Jurkat, Clone E6-1 (cell line): ENCODE measurements at places on chromosomes 6 and 20.
A peak's percentile ranks its signal among the peaks of the same experiment; 100 is the strongest.

GRCh38 chr20:40390654-40391053 lies 298.4 kb downstream of the MAFB start:
- DNase-seq = no peak

DNA sequence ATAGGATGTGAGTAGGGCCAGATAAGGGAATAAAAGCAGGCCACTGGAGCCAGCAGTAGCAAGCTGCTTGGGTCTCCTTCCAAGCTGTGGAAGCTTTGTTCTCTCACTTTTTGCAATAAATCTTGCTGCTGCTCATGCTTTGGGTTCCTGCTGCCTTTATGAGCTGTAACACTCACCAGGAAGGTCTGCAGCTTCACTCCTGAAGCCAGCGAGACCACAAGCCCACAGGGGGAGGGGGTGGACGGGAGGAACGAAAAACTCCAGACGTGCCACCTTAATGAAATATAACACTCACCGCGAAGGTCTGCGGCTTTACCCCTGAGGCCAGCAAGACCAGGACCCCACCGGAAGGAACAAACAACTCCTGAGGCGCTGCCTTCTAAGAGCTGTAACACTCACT lies 1324.4 kb upstream of the EYS start:
- DNase-seq = no peak

GRCh38 chr6:151948002-151948743 lies 140.7 kb downstream of the ESR1 start:
- no peak for DNase-seq

DNA sequence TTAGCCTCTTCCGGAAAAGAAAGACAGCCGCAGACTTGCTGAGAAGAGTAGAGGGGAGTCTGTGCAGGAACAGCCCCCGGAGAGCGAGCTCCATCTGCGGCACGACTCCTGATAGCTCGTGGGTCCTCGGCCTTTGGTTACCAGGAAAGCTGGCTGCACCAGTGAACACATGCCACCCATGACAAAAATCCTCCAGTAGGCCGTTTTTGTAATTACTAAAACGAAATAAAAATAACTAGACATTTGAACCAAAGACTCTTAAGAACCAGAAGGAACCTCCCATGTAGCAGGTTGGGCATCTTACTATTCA lies 42.2 kb downstream of the RAMACL start:
- DNase-seq = no peak

- no peak for DNase-seq
These were observed 244.7 kb downstream of the CBLN4 start for GRCh38 chr20:55760586-55760985.

DNA sequence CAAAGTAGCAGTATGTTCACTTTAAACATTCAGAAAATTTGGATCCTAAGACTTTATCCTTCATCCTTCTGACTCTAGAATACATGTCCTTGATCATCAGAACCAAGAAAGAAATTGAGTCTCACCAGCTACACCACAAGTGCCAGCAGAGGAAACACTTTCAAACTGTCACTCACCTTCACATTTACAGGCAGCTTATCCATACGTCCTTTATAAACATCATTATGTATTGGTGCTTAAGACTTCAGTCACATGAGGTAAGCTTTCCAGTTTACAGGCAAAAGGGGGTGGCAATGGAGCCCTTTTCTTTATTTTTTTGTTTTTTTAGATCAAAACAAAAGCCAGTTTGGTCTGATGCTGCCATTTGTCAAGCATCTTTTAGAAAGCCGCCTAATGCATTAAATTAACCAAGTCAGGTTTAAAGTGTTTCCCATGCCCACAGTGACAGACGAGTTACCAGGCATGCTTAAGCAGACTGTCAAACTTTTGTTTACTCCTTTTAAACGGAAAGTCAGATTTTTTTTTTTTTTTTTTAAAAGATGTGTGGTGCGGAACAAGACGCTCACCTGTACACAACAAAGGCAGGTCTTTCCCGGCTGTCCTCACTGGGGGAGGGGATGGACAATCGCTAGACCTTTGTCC lies 952 bp upstream of the BRPF3 start:
- DNase-seq = peak; percentile 37

GRCh38 chr20:8156235-8157079 lies 24.4 kb downstream of the PLCB1 start:
- DNase-seq = peak; percentile 58

- DNase-seq = no peak
These were observed 145.3 kb upstream of the TCF21 start for GRCh38 chr6:133743621-133744020.

- peak; percentile 32 for DNase-seq
These were observed 95.8 kb downstream of the ARMC2 start for GRCh38 chr6:108944071-108944470.

DNA sequence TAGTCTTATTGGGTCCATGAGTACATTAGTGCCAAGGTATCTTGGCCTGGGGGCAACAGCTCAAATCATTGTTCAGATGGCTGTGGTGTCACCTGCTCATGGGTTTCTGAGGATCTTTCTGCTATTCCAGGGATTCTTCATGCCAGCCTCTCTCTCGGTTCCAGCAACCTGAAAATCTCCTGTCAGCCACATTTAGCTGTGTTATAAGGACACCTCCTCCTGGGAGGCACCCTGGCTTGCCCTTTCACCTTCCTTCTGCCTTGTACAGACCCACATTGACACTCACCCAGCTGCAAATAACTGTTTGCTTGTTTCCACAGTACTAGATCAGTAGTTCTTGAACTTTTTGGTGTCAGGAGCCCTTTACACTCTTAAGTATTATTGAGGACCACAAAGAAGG lies 159.9 kb downstream of the GRM4 start:
- no peak for DNase-seq
